ENCODE measurements at places on chromosomes 5 and 9.

DNA sequence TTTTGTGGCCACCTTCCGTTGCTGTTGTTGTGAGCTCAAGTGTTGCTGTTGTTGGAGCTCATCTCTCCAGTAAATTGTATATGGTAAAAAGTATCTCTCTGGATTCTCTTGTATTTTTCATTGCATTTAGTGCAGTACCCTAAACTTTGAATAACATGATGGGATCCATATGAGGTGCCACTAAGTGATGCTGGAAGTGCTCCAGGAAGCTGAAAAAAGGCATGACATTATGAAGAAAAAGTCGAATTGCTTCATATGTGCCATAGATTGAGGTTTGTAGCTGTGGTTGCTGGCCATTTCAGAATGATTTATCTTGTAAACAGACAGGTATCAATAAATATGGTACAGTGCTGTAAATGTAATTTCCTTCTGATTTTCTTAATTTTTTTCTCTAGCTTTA is 5.5 kb downstream of the MARCHF6 start:
- no peak for DNase-seq

GRCh38 chr5:111070272-111071134 is 1.0 kb upstream of the TSLP start:
- no peak for DNase-seq

DNA sequence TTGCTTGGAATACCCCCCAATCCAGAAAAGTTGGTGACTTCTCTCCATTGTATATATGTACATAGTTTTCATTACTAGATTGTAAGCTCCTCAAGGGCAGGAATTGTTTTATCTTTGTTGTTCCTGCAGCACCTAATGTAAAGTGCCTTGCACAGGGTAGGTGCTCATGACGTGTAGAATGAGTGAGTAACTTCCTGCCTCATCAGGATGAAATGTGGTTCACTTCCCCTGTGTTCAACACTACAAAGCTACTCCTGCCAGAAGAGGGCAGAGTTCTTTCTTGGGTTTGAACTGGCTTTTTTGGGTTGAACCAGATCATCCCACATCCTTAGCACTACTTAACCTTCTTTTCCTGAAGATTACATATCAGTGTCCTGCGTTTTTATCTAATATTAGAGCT is 23.9 kb downstream of the GTF3C4 start:
- DNase-seq: peak; percentile 12

- no peak for DNase-seq
Measured at GRCh38 chr9:5483306-5483705, 27.0 kb upstream of the PDCD1LG2 start.

DNA sequence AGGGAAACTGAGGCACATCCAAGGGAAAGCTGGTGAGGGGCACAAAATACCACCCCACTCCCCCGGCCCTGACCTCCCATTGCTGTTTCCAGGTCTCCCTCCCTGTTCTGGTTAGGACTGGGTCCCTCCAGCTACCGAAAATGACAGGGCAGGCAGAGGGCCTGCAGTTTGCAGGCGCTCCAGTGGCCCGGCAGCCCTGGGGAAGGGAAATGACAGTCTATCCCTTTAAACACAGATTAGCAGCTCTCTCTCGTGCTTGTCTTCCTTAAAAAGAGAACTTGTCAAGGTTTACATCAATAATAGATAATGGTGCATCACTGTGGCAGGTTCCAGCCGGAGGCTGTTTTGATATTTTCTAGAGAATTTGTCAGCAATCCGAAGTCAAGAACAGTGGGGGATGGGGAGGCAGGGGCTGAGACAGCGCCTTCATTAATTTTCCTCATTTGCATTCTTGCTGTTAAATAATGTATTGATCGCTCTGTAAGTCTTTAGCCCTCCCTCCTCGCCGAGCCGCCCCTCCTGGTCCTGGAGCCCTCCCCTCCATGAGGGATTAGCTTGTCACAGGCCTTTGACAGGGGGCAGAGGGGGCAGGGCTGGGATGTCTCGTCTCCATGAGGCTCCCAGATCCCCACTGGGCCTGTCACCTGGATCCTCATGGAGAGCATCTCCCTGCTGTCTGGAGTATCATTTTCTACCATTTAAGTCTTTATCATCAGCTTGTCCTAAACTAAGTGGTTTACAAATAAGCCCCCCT is 45.0 kb upstream of the RAPGEF1 start:
- no peak for DNase-seq

DNA sequence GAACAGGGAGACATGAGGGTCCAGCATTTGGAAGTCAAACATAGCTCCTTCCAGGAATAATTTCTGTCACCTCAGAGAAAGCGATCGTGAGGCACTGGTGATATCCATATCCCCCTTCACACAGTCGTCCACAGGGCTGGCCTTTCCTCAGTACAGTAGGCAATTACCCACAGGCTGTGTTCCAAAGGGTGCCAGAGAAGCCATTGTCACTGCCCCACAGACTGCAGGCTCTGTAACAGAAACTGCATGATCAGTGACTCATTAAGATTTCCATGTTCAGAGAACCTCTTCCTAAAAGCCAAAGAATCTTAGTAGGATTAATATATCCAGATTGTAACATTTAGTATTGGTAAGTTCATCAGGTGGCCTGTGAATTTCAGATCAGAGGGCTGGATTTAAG is 127.6 kb downstream of the RPS23 start:
- no peak for DNase-seq

GRCh38 chr5:76154009-76154690 is 71.0 kb downstream of the SV2C start:
- DNase-seq: no peak

DNA sequence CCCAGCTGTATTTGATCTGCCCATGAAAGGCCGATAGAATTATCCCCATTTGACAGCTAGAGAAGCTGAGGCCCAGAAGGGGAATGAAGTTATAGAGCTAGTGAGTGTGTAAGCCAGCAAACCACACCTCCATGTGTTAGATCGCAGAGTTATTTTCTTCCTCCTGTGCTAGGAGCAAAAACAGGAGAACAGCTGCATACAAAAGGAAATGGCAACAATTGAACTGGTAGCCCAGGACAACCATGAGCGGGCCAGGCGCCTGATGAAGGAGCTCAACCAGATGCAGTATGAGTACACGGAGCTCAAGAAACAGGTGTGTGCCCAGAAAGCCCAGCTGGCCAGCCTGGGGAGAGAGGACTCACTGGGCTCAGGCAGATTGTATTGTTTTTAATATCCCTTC is 30.4 kb downstream of the RAB14 start:
- no peak for DNase-seq

- DNase-seq: no peak
Measured at GRCh38 chr9:132075853-132076252, 3.8 kb downstream of the MED27 start.

- peak; percentile 1 for DNase-seq
Measured at GRCh38 chr9:83800236-83801033, 17.1 kb downstream of the GKAP1 start.
